ENCODE measurements at places on chromosomes 3 and 15.

- no peak for DNase-seq
Measured at GRCh38 chr15:101494251-101494796, 4.8 kb upstream of the PCSK6 start.

- no peak for DNase-seq
Measured at GRCh38 chr3:184603151-184604030, 41.8 kb downstream of the EPHB3 start.

- no peak for DNase-seq
Measured at GRCh38 chr15:92505611-92506010, 111.9 kb downstream of the ST8SIA2 start.

GRCh38 chr15:98439523-98439942, 208.8 kb upstream of the IGF1R start:
- DNase-seq = no peak

DNA sequence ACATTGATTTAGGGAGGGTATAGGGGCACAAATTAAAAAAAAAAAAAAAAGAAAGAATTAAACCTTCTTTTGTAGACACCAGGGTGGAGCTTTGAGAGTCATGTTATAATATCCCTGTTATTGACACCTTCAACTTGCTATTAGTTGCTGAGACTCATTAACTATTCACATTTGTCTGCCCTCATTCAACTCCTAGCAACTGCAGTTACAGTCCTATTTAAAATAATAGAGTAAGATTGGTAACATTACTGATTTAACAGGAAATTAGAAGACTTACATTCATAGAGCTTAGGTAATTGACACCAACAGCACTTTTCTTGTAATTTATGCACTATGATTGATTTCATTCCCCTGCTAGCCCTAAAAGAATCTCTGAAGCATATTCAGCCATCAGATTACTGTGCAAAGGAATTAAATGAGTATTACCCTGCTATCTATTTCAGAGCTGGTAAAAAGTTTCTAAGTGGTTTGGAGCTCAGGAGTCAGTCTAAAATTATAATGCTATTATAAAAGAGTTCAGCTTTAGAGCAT, 148.8 kb upstream of the TBL1XR1 start:
- DNase-seq = no peak

DNA sequence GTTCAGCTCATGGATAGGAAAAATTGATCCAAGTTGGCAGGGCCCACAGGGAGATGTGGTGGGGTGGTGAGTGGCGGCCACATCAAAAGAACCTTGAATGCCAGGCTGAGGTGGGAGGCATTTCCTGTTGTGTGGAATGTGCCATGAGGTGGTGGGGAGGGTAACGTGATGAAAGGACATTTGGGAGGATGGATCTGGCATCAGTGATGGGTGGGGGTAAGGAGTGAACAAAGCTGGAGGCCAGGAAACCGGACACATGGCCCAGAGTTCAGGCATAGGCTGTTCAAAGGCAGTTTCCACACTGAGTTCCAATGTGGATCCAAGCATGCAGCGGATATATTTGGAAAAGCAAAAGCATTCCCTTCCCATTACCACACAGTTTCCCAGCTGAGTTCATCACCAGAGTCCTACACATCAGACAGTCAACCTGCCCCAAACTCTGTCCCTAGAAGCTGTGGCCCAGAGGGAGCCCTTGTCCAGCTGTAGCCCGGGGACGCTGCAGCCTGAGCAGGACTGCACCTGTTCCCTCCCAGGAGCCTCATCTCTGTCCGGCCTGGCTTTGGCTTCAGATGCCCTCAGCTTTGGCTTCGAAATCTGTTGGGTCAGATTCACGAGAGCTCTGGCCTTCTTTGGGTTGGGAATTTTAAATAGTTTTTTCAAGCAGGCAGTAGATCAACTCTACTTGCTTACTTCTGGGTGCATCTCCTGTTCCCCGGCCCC, 37.8 kb upstream of the GOLGA6B start:
- DNase-seq = no peak

- no peak for DNase-seq
Measured at GRCh38 chr3:128463354-128463753, 3.3 kb downstream of the DNAJB8 start.

DNA sequence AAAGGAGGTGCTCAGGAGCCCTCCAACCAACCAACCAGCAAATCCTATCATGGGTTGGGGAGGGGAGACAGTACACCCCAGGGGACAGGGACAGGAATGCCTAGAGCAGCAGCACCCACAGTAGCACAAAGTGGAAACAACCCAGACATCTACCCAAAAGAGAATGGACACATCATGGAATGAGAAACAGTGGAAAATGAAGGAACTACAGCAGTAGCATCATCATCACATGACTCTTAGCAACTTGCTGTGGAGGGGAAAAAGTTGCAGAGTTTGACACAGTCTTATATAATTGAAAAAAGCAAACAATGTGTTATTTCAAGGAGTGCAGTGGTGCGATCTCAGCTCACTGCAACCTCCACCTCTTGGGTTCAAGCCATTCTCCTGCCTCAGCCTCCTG, 11.0 kb downstream of the C3orf22 start:
- DNase-seq = no peak

DNA sequence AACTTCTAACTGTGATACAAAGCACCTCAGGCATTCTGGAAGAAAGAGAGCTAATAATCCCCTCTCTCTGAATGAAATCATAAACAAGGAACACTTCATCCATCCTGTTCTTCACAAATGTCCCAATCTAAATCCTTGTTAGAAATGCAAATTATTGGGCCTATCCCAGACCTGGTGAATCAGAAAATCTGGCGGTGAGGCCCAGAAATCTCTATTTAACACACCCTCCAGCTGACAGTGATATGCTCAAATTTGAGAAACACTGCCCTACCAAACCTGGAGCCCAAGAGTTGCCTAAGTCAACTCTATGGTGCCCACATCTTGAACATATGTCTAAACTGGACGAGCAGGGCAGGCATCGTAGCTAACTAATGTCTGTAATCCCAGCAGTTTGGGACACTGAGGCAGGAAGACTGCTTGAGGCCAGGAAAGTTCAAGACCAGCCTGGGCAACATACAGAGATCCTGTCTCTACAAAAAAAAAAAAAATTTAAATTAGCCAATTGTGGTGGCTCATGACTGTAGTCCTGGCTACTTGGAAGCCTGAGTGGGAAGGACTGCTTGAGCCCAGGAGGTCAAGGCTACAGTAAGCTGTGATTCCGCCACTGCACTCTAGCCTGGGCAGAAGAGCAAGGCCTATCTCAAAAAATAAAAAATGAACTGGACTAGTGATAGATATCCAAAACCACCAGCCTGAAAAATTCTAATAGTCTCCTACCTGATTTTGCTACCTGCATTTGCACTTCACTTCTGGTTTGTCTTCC, 23.1 kb downstream of the SCAP start:
- DNase-seq = no peak

- no peak for DNase-seq
Measured at GRCh38 chr15:31752065-31752762, 278.1 kb upstream of the CHRNA7 start.

DNA sequence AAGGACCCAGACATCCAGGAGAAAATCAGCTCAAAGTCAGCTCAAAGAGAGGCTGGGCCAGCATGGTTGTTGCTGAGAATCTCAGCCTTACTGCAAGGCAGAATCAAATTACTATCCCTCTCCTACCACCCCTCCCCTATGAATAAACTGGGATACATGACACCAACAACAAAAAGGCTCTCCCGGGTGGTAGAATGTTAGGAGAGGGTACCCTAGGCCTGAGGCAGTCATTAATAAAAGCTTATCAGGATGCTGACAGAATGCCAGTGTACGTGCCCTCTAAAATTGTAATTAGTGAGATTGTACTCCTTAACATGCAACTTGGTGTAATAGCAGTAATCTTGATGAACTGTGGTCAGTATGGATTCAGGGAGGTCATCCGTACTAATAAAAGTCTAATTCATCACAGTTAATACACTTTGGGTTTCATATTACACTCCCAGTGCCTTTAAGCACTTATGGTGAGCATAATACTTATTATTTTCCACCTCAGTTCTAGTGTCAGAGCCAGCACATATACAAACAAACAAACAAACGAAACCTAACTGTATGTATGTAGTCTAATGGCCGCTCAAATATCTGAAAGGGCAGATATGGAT, 76.5 kb downstream of the B3GALNT1 start:
- DNase-seq = no peak

DNA sequence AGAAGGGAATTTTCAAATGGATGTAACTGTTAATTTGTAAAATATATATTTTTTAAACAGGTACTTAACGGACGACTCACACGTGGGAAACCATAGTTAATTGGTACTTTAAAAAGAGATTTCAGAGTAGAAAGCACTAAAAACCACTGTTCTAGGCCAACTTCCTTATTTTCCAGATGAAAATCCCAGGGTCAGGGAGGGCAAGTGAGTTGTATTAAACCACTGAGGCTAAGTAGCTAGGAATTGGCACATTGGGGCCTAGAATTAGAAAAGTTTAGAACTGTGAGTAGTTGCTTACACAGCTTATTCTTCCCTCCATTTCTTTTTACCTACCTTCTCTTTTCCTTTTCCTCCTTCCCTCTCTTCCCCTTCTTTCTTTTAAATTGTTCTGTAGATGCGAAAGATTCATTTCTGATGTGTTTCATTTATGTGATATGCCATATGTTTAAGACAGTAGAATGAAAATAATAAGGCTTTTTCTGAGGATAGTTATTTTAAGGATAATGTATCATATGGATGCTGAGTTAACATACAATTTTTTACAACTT, 4.1 kb upstream of the UTS2B start:
- DNase-seq = no peak

DNA sequence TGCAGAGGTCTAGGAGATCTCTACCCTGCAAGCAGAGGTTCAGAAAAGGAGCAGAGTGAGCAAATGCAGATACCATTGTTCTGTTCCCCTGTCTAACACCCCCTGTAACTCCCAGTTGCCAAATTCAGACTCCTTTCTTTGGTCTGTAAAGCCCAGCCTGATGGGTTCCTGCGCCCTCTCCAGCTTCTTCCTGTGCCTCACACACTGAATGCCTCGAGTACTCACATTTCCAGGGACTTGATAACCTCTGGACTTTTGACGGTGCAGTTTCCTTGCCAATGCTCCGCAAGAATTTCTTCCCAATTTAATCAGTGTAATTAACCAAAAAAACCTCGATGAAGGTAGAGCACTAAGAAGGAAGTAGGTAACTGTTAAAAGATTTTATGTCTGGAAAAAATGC, 19.3 kb downstream of the PDE8A start:
- no peak for DNase-seq

GRCh38 chr3:174270841-174271240, 588.3 kb upstream of the NAALADL2 start:
- no peak for DNase-seq

GRCh38 chr3:48501196-48501595, 2.8 kb downstream of the SHISA5 start:
- peak; percentile 81 for DNase-seq

DNA sequence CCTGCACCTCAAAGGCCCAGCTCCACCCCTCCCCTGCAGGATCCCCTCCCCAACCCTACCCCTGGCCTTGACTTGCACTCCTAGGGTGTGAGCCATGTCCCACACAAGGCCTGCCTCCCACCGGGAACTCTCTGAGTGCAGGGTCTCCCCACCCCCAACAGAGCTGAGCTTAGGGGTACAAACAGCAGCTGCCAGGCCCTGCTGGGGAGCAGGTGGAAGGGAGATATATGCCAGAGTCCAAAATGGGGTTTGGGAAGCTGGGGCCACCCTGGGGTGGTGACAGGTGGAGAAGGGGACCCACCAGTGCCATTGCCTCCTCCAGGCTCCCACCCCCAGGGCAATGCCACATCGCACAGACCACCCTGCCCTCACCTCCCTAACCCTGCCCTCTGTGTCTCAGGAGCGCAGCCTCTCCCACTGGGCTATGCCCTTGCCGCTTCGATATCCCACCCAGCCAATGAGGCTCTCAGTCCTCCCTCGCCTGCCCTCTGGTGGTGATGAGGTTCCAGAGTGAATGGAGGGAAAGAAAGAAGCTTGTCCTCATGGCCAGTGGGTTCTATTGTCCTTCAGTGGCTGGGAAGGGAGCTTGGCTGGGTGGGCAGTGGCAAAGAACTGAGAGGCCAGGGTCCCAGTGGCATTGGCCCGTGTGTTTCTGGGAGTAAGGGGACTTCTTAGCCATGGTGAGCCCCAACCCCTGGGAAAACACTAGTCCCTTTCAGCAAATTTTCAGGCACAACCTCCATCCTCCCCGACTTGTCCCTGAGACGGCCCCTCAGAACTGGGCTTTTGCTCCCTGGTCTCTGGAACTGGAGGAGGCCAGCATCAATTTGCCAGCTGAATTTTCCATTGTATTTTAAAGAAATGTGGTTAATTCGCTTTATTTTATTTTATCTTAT, 46.8 kb downstream of the CYP11A1 start:
- no peak for DNase-seq

- DNase-seq = no peak
Measured at GRCh38 chr3:14991818-14992612, 44.6 kb downstream of the NR2C2 start.

DNA sequence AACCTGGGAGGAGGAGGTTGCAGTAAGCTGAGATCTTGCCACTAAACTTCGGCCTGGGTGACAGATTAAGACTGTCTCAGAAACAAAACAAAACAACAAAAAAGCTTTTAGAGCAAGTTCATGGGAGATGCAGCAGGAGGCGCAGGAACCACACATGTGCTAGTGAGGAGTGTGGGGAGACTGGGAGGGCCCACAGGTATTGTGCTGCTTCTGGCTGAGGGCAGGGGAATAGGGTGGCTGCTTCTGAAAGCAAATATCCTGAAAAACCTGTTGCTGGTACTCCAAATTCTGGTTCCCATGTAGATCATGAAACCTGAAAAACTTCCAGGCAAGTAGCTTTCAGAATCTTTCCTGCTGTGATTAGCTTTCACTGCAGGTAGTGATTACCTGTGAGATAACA, 22.1 kb downstream of the TYRO3 start:
- no peak for DNase-seq

- no peak for DNase-seq
Measured at GRCh38 chr3:63961891-63962290, 49.7 kb upstream of the SCAANT1 start.

DNA sequence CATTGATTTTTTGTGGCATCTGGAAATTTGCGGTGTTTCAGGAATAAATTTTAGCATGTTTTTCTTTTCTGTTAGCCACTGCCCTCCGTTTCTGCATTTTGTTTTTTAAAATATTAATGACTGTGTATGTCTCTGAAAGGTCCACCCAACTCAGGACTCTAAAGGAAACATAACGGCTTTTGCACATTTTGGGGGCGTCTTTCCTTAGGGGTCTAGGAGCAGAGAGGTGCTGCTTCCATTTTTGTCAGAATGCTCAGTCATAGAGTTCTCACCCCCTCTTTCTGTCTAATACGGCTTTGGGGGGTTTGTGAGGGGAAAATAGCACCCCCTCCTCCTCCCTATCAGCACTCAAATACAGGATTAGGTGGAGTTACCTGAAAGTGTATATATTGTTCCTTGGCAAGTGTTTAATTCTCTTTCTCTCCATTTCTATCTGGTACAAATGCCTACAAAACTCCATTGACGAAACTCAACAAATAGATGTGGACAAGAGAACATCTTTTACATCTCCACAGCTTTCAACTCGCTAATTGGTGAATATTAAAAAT, 219.4 kb downstream of the MEIS2 start:
- DNase-seq = no peak

Data from chondrocyte (in vitro differentiated cells).